ENCODE measurements at places on chromosomes 1 and 21. TPM values are rescaled to one million over a fixed set of nuclear protein-coding genes. Genes with fewer than 3 reads are reported as not detected.

GRCh38 chr1:25568834-25569596, 25.6 kb downstream of the LDLRAP1 start:
- no peak for DNase-seq

DNA sequence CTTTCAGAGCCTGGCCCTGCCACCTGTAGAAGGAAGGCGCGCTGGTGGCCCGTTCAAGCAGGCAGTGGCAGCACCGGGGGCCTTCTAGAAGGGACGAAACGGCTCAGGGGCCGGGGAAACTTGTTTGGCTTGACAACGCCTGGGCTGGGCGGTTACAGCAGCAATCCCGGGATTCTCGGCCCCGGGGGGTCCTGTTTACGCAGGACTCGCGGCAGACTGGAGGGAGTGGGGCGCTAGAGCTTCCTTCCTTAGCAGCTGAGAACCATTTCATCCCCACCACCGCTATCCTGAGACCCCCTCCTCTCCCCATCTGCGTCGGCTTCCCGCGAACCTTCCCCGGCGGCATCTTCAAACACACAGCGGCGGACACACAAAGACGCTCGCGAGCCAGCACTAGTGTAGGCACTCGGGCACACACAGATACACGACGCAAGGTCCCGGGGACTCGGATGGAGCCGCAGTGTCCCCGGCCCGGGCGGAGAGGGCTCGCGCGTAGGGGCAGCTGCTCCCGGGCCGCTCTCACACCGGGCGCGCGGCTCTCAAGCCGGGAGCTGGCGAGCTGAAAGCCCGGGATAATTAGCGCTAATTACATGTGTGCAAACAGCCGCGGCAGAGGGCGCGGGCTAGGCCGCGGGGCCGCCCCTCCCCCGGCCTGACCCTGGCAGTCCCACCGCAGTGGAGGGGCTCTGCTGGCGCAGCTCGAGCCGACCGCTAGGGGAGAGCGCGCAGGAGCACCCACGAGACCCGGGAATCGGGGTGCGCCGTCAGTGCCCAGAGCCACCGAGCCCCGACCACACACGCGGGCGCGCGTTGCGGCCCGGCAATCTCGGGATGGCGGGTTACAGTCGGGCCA, 271.4 kb downstream of the FOXD2 start:
- DNase-seq = peak; percentile 61

DNA sequence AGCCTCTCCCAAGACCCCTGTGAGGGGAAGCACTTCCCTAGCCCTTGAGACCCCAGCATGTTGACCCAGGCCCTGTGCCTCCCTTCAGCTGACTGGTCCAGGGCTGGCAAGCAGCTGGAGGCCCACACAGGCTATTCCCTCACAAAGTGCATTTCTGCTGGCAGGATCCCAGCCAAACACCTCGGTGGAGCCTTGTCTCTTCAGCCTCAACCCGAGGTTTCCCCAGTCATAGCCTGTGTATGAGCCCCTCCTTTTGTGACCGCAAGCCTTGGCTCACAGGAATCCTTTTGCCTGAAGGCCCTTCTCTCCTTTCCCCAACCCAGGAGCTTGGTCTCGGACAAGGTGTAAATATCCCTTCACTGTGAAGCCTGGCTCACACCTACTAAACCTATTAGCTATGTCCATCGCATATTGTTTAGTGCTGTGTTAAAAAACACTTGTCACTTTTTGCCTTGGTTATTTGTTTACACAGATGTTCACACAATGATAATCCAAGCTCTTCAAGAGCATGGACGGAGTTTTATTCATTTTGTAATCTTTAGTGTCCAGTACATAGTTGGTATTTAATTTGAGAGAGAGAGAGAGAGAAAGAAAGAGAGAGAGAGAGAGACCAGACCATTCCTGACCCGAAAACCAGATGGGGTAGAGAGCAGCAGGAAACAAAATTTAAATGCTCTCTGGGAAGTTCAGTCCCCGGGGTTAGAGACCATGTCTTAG, 8.5 kb upstream of the CD247 start:
- no peak for DNase-seq

DNA sequence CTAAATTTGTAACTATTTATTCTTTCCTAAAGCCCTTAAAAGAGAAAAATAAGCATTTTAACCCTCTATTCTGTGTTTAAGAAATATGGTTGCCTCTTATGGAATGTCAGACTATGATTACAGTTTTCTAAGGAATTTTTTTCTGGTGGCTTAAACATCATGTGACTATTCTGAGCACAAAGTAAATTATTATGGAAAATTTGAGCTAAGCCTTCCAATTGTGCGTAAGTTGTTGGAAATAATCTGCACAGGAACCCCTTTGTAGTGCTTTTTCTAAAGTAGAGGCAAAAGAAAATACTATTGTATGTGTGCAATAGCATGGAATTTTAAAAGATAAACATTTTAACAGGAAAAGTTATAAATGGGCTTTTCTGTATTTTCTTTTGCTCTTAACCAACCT, 254.8 kb downstream of the PBX1 start:
- DNase-seq = no peak

Gene DCDC2B
- not detected for total RNA-seq

Gene ABCD3
- total RNA-seq = 31.1 TPM

Gene CHAF1B
- total RNA-seq = 36.5 TPM

Gene IGSF3
- total RNA-seq = 2.2 TPM

DNA sequence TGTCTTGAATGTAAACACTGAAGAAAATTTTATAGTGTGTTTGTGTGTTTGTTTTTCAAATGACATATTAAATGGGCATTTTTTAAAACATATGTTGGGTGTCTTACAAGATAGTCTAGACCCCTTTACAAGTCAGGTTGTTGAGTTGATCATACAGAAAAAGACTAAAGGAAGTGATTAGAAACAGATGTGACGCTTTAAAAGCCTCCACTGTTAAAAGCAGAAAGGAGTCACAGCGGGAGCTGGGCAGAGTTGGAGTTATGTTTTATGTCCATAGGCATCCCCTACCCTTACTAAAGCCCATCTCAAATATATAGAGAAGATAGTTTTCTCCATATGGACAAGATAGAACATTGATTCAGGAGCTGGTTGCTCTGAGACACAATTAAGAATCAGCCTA, 393.9 kb downstream of the PLPP3 start:
- DNase-seq = no peak

DNA sequence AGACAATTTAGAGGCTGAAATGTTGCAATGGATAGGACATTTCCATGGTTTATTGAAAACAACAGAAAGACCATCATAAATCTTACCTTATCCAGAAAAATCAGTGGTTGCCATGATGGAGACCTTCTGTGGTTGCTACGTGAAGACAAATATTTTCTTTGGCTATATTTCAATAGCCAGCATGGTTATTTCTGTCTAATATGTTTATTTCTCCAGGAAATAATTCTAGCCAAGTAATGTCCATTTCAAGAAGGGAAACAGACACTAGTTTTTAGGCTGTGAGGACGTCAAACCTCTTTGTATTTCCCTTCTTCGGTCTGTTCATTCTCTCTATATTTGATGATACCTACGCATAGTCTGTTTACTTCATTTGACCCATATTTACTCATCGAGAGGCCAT, 49.2 kb upstream of the NFASC start:
- DNase-seq = no peak

GRCh38 chr1:226474041-226474440, 66.1 kb upstream of the PARP1 start:
- DNase-seq = no peak

Data from activated CD4-positive, alpha-beta T cell treated with anti-CD3 and anti-CD28 coated beads, Interleukin-2, amount 10 ng/mL, durations not matched to agents 24 days and 14 days (primary cell).